ENCODE measurements at places on chromosomes 4 and X. TPM values are rescaled to one million over a fixed set of nuclear protein-coding genes. Genes with fewer than 3 reads are reported as not detected.

CDS1 gene
- total RNA-seq = 5.3 TPM

AADAT gene
- 12.1 TPM for total RNA-seq

PSAPL1 gene
- 0.05 TPM for total RNA-seq

CT47B1 gene
- total RNA-seq = not detected

BMPR1B gene
- 1.7 TPM for total RNA-seq

MAGEA8 gene
- total RNA-seq = not detected

IQCM gene
- total RNA-seq = not detected

SLC2A9 gene
- total RNA-seq = 10.4 TPM

TRIM61 gene
- 3.6 TPM for total RNA-seq

SMAD1 gene
- 67.8 TPM for total RNA-seq

ZNF157 gene
- 0.53 TPM for total RNA-seq

GAGE12E gene
- total RNA-seq = not detected

TLL1 gene
- total RNA-seq = 7.6 TPM

TEX13B gene
- not detected for total RNA-seq

TMPRSS11D gene
- total RNA-seq = not detected

SOWAHD gene
- 0.26 TPM for total RNA-seq

PNCK gene
- total RNA-seq = 10.3 TPM

GLRB gene
- total RNA-seq = 8.9 TPM

PFKFB1 gene
- 0.16 TPM for total RNA-seq

UCP1 gene
- not detected for total RNA-seq

RAB9B gene
- total RNA-seq = 33.6 TPM

ZNF674 gene
- total RNA-seq = 9.9 TPM

TREX2 gene
- total RNA-seq = 0.21 TPM

RGN gene
- 4.8 TPM for total RNA-seq

FOXR2 gene
- total RNA-seq = not detected

FHIP1A gene
- 7.7 TPM for total RNA-seq

SUPT20HL1 gene
- total RNA-seq = 0.16 TPM

N4BP2 gene
- total RNA-seq = 64.7 TPM

RAB39B gene
- total RNA-seq = 1.4 TPM

KLHL15 gene
- 29.0 TPM for total RNA-seq

FABP2 gene
- not detected for total RNA-seq

PCSK1N gene
- total RNA-seq = 1.1 TPM

SLITRK2 gene
- 1.5 TPM for total RNA-seq

TLR3 gene
- 20.4 TPM for total RNA-seq

CENPVL1 gene
- total RNA-seq = not detected

FAM114A1 gene
- total RNA-seq = 186 TPM

MAGEA2 gene
- not detected for total RNA-seq

HDAC8 gene
- 67.9 TPM for total RNA-seq

STK32B gene
- total RNA-seq = 12.1 TPM

All from urinary bladder (tissue), 4 donors.